HL-60 (cell line): ENCODE measurements at places on chromosomes 12 and 14.

DNA sequence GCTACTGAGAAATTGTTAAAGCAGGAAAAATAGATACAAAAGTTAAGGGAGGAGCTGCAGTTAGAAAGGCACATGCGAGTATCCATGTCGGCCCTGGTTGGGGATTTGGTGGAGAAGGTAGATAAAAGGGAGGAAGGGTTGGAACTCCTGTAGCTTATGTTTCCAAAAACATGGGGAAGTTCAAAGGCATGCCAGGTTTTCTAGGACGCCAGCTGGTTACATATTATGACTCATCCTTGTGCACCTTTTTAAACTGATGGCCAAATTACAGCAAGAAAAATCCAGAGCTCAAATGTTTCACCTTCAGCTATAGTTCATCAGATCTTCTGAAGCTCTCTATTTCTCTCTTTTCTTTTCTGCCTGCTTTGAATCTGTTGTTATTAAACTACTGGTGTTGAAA lies 13.2 kb upstream of the MAP4K5 start:
- DNase-seq = no peak

DNA sequence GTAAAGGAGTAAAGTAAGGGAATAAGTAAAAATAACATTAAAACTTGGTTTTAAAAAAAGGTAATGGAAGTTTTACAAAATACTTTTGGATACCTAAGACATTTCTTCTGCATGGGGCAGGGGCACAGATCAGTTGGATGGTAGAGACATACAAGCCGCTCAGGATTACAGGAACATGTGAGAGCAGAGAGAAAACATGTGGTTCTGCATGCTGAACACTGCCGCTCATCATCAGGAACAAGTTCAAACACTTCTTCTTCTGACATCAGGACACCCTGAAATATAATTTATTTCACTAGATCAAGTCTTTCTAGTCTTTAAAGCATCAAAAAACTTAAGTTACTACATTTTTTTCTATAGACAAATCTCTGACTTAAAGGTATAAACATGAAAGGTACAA lies 60.9 kb upstream of the SLC6A13 start:
- no peak for DNase-seq

DNA sequence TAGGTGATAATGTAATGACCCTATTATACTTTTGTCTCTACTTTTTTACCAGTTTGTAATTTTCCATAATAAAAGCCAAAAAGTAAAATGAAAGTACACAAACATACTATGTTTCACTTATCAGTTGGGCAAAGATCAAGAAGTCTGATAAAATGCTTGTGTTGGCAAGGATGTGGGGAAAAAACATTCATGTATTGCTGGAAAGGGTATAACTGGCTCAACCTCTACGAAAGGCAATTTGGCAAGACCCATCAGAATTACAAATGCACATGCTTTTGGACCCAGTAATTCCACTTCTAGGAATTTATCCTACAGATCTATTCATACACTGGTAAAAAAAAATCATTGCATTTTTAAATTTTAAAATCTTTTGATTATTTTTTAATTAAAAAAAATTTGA lies 68.0 kb downstream of the SPTB start:
- DNase-seq = no peak

DNA sequence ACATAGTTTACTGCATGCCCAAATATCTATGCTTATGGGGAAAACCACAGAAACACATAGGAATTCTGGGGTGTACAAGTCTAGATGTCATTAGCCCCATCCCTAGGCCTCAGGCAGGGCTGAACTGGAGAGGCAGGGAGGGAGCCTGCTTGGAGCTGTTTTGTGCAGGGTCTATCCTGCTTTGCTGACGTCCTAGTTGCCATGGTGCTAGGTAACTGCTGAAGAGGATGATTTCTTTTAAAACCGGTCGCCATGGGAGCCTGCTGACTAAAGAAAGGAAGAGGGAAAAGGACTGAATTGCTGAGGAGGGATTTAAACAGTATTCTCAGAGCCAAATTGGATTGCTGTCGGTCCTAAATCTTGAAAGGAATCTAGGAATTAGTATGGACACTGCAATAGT lies 10.7 kb downstream of the GPR19 start:
- DNase-seq = no peak

DNA sequence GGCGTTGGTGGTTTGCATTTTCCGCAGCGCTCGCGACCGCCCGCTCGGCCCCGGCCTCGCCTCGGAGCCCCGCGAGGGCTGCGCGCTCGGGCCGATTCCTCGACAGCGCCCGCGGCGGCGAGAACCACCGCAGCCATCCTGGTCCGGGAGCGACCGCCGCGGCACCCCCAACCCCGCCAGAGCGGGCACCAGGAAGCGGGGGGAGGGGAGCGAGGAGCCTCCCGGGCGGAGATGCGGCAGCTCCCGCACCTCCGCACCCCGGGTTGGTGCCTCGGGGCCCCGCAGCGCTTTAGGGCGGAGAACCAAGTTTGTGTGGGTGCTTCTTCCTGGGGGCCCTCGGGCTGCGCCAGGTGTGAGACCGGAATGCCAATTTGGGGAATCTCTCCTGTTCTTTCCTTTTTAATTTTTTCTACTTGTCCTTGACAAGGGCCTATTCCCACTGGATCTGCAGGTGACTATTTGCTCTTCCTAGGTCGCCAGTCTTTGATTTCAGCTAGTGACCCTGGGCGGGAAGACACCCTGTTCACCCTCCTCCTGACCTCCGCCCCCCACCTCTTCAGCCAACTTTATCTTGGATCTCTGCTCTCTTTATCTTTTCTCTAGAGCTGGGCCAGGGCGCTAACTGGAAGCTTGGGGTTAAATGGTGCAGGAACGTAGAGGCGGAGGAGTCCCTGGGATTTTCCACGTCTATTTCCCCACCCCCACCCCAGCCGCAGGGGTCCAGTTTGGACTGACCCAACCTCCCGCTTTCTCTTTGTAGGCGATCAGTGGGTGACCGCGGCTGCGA lies at the start of gene SOCS2:
Gene SOCS2, plus strand, starts transcription at position 751 of the 787 bp plus-strand sequence. CDS start 223 bp downstream, outside the sequence.
- no peak for DNase-seq

DNA sequence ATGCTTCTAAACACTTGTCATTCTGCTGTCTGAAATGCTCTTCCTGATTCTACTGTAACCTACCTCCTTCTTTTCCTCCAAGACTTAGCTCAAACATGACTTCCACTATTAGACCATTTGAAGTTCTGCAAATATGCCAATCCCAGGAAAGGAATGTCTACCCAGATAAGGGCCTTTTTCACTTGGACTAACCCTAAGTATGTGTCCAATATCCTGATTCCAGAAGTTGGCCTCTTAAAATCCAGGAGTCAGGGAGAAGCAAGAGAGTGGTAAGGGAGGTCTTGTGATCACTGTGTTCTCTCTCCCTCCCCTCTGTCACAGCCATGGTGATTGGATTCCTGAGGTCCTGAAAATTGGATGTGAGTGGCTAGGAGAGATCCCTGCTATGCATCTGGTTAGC lies 30.2 kb downstream of the ADCY6 start:
- no peak for DNase-seq
